ENCODE measurements at places on chromosomes 5 and 9.

- no peak for DNase-seq
Observed at GRCh38 chr9:126334721-126335621, 8.3 kb downstream of the MVB12B start.

GRCh38 chr9:90307891-90308290 lies 334.7 kb downstream of the DIRAS2 start:
- DNase-seq: no peak

DNA sequence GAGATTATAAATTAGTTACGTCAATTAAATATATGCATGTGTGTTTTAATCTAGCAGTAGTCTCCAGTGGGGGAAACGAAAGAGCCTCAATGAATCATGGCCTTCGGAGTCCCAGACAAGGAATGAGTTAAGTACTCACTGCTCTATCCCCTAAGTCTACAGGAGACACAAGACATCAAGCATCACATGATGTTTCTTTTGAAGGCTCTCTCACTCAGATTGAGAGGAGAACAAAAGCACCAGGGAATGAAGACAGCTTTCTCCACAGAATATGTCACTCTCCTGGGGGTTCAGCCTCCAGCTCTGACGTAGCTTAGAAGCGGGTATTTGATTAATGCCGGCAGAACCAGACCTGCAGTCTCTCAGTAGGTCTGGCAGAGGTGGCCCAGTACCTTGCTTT lies 381.4 kb downstream of the ACTL7B start:
- DNase-seq: no peak

DNA sequence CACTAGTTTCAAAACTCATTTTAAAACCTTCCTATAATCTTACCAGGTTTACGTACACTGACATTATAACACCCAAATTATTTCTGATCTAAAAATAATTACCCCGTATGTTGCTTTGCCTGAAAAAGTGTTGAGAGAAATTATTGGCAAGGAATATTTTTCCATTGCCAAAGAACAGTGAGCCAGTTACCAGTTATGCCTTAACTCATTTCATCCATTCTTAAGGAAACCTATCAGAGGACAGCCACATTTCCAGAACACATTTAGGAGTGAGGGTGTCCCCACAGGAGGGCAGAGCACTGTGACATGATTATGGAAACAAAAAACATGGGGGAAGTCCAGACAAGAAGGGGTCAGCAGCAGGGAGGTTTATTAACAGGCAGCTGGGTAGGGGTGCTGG lies 52.2 kb downstream of the GABBR2 start:
- DNase-seq: no peak

- DNase-seq: no peak
Observed at GRCh38 chr5:108024986-108025385, 354.2 kb upstream of the EFNA5 start.

- no peak for DNase-seq
Observed at GRCh38 chr5:116038817-116039216, 6.5 kb downstream of the ARL14EPL start.

GRCh38 chr9:38316166-38316780 lies 76.2 kb upstream of the ALDH1B1 start:
- DNase-seq: no peak

- peak; percentile 47 for DNase-seq
Observed at GRCh38 chr5:181190711-181191525, 14.1 kb downstream of the TRIM7 start.

DNA sequence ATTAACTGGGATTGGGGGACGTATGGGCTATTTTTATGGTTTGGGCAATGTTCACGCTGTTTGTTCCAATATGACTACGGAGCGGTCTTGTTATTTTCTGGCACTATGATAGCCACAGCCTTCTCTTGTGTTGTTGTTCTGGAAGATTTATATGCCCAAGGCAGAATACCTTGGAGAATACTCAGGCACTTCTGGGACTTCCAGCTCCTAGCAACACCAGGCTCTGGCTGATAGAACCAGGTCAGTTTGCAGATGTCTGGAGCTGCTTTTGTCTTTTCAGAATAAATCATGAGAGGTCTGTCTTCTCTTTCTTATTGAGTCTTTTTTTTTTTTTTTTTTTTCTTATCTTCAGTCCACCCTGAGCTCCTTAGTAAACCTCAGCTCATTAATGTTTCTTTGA lies 262.5 kb downstream of the MED10 start:
- no peak for DNase-seq

DNA sequence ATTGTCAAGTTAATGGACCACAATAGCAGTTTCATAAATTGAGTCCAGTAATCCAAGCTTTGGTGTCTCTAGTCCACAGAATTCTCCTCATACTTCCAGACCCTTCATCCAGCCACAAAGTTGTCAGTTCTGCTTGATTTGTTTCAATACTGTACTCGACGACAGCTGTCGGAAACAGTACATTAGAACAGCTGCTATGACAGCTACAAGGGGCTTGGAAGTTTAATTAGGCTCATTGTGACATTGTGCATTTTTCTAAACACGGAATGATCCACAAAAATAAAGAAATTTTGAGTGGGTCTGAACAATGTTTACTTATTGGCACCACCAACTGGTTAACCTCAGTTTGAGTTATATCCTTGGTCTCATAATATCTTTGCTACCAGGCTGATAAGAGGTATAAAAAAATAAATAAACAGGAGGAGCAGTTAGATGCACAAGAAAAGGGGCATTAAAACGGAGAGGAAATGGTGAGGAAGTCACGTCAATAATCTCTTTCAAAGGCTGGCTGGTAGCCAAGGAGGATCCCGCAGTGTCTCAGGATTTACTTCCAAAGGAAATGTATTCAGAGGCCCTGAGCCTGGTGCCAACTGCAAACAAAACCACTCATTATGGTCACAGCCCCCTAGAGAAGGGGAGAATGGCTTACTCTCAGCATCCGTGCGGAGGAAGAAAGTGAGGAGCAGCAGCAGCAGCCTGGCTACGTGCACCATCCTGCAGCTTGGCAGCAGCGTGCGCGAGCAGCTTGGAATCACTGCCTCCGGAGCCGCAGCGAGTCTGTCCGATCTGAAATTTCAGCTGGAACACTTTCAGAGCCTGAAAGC lies 933.8 kb upstream of the DMAC1 start:
- DNase-seq: peak; percentile 52

DNA sequence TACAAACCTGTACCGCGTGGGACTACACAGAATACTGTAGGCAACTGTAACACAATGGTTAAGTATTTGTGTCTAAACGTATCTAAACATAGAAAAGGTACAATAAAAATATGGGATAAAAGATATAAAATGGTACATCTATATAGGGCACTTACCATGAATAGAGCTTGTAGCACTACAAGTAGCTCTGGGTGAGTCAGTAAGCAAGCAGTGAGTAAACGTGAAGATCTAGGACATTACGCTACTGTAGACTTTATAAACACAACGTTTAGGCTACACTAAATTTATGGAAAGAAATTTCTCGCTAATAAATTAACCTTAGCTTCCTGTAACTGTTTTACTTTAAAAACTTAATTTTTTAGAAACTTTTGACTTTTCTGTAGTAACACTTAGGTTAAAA lies 46.5 kb downstream of the MRPS27 start:
- DNase-seq: no peak

GRCh38 chr9:89601306-89601705 lies 3.5 kb upstream of the GADD45G start:
- DNase-seq: no peak

DNA sequence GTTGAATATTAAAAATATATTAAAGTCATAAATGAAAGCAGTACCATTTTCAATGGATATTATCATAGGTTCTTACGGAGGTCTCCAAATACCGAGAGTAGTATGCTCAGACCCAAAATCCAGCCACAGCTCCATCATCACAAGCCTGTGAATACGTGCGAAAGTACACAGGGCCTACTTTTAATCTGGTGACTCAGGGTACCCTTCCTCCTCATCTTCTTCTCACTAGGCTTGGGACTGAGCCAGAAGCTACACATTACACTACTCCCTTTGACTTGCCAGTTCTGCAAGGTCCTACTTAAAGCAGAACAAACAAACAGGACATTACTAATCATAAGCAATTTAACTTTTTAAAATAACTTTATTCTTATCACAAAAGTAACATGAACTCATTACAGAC lies 7.6 kb upstream of the RIC1 start:
- no peak for DNase-seq

DNA sequence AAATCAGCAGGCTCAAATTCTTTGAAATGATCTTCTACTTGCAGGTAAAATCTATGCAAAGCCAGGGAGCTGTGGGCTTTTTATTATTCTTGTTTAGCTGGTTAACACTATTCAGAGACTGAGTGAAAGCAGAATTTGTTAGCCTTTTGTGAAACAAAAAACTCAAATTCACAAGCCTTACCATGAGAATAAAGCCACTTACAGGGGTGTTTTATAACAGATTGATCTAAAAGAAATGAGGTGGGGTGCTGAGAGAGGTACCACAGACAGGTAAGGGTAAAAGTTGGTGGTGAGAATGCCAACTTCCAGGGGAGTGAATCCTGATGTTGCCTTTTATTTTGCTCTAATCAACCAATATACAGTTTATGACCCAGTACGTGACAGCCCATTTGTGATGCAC lies 1585.6 kb downstream of the EFNA5 start:
- DNase-seq: no peak

GRCh38 chr5:142360607-142361120 lies 35.8 kb upstream of the SPRY4 start:
- DNase-seq: no peak

- DNase-seq: no peak
Observed at GRCh38 chr9:124448019-124448418, 2.2 kb upstream of the ADGRD2 start.

GRCh38 chr5:37774912-37775483 lies 64.8 kb downstream of the GDNF start:
- no peak for DNase-seq

GRCh38 chr5:148733601-148734438 lies 79.5 kb upstream of the HTR4 start:
- peak; percentile 34 for DNase-seq

- DNase-seq: no peak
Observed at GRCh38 chr9:227860-228259, 13.2 kb downstream of the DOCK8 start.

DNA sequence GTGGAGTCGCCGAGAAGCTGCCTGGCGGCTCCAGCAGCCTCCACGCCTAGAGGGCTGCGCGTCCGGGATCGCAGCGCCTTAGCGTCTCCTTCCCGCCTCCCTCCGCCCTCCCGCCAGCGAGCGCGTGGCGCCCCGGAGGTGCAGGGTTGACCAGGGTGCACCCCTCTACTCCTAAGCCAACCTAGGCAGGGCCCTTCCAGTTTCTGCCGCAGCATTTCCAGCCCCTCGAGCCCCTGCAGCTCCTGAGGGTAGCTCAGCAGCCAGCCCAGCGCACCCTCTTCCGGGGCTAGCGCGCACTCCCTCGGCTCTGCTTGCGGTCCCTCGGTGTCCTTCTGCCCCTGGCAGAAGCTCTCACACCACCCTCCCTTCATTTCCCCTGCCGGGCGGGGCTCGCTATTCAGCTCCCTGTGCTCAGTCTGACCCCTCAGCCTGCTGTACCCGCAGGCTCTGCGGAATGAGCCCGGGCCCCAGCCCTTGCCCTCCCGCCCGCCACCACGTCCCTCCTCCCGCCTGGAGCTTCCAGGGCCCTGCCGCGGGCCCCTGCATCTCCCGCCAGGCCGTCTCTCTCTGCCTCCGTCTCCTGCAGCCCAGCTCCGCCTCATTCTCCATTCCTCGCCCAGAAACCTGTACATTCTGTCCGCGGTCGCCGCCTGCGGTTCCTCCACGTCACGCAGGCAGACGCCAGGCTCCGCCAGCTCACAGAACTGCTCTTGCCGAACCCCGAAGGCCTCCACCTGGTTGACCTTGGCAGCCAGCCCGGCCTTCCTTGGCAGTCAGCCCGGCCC lies 61.8 kb downstream of the SPATA31C2 start:
- DNase-seq: peak; percentile 86

DNA sequence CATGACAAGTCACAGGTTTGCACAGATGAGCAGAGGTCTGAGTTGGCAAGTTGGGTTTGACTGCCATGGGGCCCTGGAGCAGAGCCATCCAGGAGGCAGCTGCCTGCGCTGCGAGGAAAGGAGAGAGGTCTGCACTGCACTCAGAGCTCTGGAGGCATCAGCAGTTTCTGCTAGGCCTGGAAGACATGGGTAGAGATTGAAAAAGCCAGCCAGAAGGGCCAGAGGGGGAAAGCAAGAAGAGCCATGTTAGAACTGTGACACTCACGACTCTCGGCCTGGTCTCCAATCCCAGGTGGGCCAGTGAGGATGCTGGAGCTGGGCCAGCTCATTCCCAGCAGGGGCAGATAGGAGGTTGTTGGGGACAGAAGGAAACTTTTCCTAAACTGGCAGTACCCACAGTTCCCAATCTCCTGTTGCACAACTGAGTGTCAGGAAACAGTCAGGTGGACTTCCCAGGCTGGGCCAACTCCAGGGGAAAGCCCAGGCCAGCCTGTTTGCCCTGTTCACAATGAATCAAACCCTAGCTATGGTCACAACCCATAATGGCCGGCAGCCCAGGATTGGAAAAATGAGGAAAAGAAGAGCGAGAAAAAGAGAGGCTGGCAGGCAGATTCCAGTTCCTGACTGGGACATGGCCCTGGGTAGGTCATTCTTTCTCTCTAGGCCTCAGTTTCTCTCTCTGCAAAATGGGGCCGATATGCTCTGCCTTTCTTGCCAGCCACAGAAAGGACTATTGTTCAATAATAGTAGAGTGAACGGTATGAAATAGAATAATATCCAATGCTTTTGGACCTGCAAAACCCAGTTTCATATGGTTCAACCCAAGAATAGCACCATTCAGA lies 7.8 kb upstream of the ORM1 start:
- DNase-seq: peak; percentile 34

DNA sequence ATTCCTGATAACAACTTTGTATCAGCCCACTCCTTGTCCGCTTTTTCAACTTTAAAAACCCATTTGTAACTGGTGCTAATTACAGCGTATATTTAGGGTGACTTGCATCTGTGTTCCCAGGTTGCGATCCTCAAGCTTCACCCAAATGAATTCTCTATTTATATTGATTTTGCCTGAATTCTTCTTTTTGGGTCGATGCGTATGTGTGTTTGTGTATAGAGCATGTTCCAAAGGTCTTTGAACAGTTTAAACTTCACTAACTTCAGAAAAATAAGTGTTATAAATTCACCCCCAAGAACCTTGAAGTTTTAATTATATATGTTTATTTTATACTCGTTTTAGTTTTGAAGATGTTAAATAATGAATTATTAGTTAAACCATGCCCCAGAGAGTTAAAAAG lies 16.1 kb upstream of the SPATA31D4 start:
- DNase-seq: no peak

DNA sequence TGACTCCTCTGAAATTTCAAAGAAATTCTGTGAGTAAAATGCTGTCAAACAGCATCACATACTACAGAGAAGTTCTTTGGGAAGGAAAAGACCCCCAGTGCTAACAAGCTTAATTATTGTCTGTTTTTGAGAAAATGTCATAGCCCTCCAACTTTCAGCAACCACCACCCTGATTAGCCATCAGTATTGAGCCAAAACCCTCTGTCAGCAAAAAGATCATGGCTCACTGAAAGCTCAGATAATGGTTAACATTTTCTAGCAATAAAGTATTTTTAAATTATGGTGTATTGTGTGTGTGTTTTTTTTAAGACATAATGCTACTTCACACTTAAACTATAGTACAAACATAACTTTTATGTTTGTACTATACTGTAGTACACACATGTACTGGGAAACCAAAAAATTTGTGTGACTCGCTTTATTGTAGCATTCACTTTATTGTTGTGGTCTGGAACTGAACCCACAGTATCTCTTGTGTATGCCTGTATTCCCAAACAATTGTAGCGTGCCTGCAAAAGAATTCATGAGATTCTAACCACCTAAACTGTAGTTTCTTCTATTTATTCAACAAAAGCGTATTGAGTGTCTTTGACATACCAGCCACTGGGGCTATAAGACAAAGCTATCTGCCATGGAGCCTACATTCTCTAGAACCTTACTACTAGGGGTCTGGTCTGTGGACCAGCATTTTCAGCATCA lies 31.6 kb downstream of the TLE4 start:
- DNase-seq: no peak

- DNase-seq: peak; percentile 45
Observed at GRCh38 chr5:14410068-14410393, 171.6 kb upstream of the OTULINL start.

All from ovary (tissue), 10 donors.